Glomerular endothelial cell (primary cell): ENCODE measurements at places on chromosomes 16 and 17.

DNA sequence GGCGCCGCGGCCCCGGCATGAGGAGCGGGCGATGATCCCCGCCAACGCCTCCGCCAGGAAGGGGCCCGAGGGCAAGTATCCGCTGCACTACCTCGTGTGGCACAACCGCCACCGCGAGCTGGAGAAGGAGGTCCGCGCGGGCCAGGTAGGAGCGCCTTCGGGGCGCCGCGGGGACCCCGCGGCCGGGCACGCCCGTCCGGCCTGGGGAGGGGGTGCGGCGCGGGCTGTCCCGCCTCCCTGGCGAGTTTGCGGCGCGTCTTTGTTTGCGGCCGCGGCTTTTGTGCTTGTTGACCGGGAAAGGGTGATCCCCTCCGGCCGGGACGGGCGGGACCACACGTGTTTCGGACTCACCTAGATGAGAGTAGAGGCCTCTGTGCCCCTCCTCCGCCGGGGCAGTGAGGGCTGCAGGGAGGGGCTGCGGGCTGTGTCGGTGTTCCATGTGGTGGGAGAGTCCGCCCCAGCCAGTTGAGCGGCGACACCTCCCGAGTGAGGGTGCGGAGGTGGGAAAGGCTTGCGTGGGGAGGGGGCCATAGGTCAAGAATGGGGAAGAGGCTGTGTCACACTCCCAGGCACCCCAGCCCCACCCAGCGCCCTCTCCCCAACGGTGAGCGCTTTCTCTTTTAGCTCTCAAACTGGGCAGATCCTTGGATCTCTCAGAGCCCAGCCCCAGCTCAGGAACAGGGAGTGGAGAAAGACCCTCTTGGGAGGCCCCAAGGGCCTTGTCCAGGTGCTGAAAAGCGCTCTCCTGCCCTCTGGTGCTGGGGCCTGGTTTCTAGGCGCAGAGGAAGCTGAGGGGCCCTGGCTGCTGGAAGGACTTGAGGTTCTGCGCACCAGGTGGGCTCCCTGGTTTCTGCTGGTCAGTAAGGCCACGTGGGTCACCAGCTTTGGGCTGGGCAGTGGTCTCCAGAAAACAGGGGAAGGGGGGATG, 923 bp downstream of the ANKRD13B start:
- no peak for DNase-seq

- DNase-seq: no peak
Observed at GRCh38 chr16:66923866-66924265, 1.5 kb downstream of the RRAD start.

DNA sequence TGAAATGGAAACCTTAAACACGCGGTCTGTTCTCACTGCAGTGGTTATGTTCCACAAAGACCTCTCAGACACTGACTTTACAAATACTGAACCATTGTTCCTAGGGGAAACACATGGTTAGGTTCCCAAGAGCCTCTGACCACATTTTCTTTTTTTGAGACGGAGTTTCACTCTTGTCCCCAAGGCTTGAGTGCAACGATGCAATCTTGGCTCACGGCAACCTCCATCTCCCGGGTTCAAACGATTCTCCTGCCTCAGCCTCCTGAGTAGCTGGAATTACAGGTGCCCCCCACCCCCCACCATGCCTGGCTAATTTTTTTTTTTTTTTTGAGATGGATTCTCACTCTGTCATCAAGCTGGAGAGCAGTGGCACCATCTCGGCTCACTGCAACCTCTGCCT, 179.7 kb downstream of the RBFOX3 start:
- no peak for DNase-seq

DNA sequence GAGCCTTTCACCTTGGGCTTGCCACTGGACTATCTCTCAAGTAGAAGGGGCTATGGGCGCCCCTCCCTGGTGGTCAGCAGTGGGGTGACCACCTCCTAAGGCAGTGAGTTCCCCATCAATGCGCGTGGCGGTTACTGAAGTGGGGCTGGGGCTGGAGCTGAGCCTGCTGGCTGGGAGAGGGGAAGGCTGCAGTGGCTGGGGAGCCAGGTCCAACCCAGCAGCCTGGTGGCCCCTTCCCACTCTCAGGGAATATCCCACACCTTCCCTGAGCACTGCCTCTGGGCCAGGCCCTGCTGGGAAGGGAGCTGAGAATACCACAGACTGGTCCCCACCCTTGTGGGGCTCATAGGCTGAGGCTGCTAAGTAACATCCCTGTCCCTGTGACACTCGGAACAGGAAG, 19.8 kb upstream of the MPRIP start:
- no peak for DNase-seq

DNA sequence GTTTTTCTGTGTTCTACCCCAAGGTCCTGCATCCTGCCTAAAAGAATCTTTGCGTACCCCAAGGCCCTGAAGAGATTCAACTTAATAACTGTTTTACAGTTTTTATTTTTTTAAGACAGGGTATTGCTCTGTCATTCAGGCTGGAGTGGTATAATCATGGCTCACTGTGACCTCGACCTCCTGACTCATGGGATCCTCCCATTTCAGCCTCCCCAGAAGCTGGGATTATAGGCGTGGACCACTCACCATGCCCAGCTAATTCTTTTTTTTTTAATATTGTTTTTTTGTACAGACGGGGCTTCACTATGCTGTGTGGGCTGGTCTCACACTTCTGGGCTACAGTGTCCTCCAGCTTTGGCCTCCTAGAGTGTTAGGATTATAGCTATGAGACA, 9.3 kb upstream of the FAAP100 start:
- DNase-seq: no peak

GRCh38 chr17:19273731-19274130, 36.6 kb downstream of the EPN2 start:
- DNase-seq: no peak

GRCh38 chr17:31487063-31487647, 95.7 kb downstream of the RAB11FIP4 start:
- DNase-seq: no peak

- DNase-seq: no peak
Observed at GRCh38 chr17:2400877-2401425, at the start of gene MNT. MNT (minus strand) TSS chr17:2401060; CDS start chr17:2400712, 348 bp downstream.

- DNase-seq: peak; percentile 86
Observed at GRCh38 chr16:81996664-81997509, 14.4 kb downstream of the SDR42E1 start.

DNA sequence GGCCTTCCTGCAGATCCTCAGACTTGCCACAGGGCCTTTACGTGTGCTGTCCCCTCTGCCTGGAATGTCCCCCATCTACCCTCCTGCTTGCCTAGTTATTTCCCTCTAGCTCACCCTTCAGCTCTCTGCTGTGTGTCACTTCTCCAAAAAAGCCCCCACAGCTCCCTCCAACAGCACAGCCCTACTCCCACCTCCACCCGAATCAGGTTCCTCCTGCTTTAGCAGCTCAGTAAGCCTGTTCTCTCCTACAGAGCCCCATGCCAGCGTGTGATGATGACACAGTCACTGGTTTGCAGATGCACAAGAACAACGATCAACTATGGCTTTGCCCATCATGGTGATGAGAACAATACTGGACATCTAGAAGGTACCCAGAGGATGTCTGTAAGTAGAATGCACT, 7.1 kb upstream of the SAMD14 start:
- no peak for DNase-seq

GRCh38 chr17:58569196-58569595, 54.8 kb upstream of the MTMR4 start:
- no peak for DNase-seq

DNA sequence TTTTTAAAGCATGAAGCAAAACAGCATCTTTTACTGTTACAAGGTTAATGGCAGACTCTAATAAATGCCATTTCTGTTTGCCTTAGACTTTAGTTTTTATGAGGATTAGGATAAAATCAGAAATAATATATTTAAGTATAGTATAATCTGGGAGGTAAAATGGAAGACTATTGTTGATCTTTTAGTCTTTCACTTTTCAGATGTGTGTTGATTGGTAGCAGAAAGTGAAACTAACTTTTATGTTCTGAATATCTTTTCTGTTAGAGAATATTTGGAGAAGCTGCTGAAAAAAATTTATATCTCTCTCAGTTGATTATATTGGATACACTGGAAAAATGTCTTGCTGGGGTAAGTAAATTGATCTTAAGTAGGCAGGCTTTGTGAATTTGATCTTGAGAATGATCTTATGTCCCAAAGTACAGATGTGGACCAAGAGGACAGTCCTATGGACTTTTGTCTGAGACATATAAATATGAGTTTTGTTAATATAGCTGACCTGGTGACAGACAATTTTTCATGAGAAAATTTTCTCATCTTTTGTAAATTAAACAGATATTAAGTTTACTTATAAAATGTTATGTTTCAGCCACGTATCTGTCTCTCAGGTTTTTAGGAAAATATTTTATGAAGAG, 64.1 kb downstream of the NF1 start:
- no peak for DNase-seq

- no peak for DNase-seq
Observed at GRCh38 chr17:60315650-60316049, 76.3 kb downstream of the USP32 start.

- no peak for DNase-seq
Observed at GRCh38 chr17:48023400-48024148, 14.0 kb downstream of the COPZ2 start.

GRCh38 chr16:11329071-11329491, 16.2 kb upstream of the RMI2 start:
- DNase-seq: no peak

- DNase-seq: no peak
Observed at GRCh38 chr16:85019659-85020245, 7.8 kb upstream of the KIAA0513 start.

- no peak for DNase-seq
Observed at GRCh38 chr16:89101303-89102040, 7.8 kb downstream of the ACSF3 start.

- DNase-seq: no peak
Observed at GRCh38 chr17:20120836-20121235, 111.7 kb downstream of the SPECC1 start.

- no peak for DNase-seq
Observed at GRCh38 chr17:43900858-43901754, 6.2 kb downstream of the MPP2 start.

DNA sequence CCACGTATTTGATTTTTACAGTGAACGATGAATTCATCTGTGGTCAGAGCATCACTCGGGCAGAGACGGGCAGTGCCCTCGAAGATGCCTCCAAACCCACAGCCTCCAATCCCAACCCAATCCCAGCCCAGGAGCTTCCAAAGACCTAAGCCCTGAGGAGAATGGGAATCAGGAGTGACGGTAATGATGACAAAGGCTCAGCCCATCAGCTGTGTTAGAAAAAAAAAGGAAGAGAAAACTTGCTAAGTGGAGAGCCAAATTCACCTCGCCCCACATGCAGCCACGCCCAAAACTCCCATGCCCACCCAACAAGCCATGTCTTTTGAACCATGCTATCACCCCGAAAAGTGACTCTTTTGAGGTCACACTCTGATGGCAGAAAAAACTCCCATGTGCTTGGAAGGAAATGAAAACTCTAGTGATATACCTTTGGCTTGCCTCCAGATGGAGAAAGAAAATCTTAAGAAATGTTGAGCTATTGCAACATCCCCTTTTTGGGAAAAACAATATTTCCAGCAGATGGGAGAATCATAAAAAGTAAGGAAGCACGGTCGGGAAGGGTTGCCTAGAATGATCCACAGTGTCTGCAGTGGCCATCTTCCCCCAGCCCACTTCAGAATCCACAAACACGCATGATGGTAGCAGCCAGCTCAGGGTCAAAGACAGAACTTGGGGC, 37.7 kb downstream of the XYLT1 start:
- DNase-seq: no peak

DNA sequence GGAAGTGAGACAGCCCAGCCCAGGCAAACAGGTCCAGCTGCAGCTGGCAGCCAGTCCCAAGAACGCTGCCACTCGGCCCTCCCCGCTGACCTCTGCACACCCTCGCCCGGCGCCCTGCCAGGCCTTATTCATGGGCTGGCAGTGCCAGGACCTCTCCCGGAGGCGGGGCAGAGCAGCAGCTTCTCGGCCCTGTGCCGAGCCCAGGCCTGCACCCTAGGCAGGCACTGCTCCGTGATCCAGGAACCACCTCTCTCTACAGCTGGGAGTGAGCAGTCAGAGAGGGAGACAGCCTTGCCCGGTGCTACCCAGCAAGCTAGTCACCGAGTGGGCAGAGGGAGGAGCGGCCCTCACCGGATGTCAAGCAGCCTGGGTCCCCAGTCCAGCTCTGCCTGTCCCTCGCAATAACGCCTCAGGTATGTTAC, 79.9 kb upstream of the CBX4 start:
- no peak for DNase-seq

- DNase-seq: no peak
Observed at GRCh38 chr16:86398622-86399021, 111.7 kb upstream of the FOXF1 start.

GRCh38 chr17:76270127-76270592, 5.0 kb downstream of the UBALD2 start:
- DNase-seq: no peak

- DNase-seq: no peak
Observed at GRCh38 chr17:1907909-1908698, 78.3 kb downstream of the RPA1 start.

DNA sequence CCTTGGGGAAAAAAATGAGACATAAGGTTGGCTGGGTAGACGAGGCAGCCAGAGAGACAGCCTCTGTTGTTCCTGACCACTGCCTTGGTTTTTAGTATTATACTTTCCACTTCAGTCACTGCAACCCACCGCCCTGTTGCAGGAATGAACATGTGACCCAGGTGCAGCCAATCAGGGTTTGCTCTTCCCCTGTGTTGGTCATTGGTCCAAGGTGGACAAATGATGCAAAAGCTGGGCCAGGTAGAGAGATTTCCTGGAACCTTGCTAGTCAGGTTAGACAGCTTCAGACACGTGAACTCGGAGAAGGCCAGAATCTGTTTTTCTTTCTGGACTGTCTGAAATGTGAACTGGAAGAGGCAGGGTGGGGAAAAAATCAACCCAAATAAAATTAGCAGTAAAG, 452.4 kb upstream of the RBFOX1 start:
- DNase-seq: no peak

- DNase-seq: no peak
Observed at GRCh38 chr16:48308535-48308934, 61.2 kb upstream of the ABCC11 start.

DNA sequence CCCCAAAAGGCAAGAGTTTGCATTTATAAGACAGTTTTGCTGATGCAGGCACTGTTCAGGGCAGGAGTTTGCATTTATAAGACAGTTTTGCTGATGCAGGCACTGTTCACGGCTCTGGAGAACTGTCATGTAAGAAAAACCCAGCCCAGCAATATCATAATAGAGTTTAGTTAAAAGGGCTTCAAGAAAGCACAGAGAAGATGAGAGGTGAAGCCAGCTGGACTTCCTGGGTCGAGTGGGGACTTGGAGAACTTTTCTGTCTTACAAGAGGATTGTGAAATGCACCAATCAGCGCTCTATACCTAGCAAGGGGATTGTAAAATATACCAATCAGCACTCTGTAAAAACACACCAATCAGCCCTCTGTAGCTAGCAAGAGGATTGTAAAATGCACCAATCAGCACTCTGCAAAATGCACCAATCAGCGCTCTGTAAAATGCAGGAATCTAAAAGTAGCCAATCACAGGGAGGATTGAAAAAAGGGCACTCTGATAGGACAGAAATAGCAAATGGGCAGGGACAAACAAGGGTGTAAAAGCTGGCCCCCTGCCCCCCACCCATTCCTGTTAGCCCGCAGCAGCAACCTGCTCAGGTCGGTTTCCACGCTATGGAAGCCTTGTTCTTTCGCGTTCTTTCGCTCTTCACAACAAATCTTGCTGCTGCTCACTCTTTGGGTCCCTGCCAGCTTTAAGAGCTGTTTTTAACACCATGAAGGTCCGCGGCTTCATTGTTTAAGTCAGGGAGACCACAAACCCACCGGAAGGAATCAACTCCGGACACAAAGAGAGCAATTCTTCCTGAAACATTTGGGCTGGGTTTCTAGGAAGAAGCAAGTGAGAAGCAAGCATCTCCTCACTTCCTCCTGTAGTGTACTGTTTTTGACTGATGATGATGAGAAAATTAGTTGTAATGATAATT, 1.8 kb upstream of the CBX1 start:
- DNase-seq: no peak
